Pons (tissue), 1 donor: ENCODE measurements at places on chromosomes 2 and 18.

DNA sequence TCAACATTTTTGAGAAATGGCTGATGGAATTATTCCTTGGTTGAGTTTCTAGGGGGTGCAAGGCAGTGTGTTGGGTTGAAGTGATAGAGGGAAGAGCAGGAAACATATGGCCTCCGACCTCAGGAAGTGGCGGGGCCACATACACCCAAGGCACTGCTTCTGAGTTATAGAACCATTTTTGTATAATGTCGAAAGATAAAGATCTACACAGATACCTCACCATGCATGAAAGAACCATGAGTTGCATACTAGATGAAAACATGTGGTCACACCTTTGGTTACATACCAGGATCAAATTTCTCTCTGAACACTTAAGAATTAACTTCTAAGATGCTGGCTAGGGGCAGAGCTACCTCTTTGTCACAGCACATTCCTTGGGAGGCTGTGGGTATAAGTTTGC is 23.2 kb downstream of the LAMA3 start:
- no peak for DNase-seq

DNA sequence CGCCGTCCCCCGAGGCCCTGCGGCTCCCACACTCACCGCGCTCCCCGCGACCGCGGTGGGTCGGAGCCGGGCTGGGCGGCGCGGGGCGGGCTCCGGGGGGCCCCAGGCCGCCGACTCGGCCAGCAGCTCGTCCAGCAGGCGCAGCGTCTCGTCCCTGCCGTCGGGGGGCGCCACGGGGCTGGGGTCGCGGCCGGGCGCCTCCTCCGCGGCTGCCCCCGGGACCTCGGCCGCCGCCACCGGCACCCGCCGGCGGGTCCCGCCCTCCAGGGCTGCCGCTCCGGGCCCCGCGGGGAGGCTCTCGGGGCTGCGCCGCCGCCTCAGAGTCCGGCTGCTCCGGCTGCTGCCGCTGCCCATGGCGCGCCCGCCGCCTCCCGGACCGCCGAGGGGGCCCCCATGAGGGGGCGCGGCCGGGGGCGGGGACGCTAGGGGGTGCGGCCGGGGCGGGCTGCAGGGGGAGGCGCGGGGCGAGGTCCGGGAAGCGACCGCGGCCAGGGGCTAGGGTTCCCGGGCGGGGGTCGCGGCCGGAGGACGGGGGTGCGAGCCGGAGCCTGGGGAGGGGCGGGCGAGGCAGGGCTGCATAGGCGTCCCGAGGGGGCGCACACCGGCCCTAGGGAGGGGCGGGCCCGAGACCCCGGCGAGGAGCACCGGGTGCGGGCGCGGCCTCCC is at the start of gene CYS1:
Gene CYS1, minus strand, starts transcription at position 542 of the 666 bp plus-strand sequence. Its CDS starts 188 bp downstream, at position 354.
- DNase-seq, result no peak

DNA sequence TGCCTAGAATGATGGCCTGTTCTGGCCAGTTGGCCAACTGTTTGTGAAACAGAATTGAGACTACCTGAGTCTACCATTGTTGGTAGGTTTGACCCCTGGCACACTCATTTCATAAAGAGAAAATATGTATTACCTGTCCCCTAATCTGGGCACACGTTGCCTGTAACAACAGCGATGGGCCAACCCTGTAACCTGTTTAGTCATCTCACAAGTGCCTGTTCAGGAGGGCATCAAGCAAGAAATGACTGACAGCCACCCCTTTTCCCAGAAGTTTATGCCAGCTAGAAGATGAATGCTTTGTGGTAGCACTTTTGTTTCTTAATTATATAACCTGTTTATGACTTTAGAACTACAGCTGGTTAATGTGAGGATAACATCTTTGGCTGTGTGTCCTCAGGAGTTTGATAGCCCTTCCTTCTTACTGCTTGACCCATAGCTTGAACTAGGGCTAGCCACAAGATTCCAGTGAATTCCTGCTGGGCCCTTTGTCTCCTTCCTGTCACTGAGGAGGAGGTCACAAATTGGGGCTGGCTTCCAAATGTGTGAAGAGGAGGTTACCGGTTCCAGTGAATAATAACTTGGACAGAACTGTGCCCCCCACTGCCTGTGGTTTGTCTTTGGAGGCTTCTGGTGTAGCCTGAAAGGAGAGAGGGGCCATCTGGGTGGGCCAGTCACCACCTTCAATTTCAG is 273.9 kb upstream of the EPAS1 start:
- no peak for DNase-seq

GRCh38 chr2:217880891-217881290 is 121.9 kb downstream of the TNS1 start:
- no peak for DNase-seq

DNA sequence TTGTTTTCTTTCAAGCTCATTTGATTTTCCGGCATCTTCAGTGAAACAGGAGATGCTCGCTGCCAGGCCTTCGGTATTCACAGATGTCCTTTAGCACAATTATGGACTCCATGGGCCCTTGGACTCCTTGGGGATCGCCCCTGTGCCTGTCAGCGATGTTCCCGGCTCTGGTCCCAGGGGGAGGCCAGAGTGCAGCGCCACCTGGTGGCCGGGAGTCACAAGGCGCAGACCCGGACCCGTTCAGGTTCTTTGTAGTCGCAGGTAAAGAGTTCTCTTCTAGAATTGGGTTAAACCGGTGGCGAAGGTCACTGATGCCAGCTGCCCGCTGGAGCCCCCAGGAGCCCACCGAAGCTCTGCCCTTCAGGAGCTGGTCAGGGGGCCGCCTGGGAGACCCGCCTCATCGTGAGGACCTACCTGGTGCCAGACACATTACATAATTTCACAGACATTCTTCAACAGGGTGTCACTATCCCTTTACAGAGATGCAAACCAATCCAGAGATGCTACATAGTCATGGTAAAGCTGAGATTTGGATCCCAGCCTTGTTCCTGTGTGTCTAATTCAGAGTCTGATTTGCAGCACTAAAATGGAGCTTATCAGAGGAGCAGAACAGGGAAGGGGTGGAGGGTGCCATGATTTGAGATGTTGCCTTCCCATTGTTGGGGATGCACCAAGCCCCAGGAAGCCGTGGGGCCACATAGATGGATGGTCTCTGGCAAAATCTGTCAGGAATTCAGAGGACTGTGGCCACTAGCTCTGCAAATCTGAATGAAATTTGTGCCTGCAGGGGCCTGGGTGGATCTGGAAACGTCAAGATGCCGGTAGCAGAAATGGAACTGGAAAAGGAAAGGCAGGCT is 6.0 kb upstream of the INPP5D start:
- peak; percentile 26 for DNase-seq

GRCh38 chr18:58542426-58543159 is 86.3 kb downstream of the ALPK2 start:
- no peak for DNase-seq

DNA sequence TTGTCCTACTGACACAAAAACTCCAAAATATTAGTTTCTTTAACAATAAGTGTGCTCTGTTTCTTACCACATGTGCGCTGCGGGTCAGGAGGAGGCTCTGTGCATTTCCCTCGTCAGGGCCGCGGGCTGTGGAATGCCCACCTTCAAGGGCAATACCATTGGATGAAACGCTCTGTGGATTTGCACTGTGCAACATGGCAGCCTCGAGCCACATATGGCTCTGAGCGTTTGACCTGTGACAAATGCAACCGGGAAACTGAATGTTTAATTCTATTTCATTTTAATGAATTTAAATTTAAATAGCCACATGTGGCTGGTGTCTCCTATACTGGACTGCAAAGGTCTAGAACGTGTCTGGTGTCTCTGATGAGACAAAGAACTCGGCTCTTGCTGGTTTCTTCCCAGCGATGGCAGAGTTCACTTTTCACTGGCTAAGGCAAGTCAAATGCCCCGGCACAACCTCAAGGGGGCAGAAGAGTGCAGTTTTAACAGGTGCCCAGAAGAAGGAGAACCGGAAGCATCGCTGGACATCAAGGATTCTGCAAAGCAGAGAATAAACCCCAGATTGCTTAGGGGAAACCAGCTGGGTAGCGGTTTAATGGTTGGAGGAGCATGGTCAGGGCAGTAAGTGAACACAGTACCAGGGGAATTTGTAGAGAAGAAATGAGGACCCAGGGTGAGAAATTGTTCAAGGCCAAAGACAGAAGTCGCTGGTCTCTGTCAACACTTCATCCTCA is 37.0 kb upstream of the TMEM18 start:
- DNase-seq, result peak; percentile 65

DNA sequence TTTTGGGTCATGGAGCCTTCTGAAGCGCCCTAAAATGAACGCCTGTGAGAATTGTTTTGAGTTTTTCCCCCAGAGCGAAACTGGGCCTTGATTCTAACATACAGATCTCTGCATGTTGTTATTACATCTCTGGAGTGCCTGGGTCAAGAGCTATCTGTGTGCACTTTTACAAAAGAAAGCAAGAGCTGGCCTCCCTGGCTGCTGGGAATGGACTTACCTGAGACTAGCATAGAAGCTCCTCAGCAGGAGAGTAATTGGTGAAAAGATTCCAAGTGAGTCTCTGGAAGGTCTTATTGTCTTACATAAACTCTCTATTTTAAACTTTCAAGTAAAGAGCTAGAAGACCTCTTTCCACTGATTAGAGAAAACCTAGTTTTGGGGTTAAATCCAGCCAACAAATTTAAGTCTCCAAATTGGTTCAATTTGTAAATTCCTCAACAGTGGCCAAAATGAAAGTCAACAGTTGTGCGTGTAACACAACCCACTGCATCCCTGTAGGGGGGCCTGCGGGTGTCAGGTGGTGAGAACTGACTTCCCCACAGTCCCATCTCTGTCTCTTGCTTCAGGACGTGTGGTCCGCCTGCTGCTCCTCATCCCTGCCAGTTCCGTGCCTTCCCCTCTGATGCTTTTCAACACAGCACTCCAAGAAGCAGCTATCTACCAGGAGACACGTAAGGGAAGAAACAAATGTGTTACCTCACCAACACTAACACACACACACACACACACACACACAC is 206.1 kb downstream of the SH3BP4 start:
- no peak for DNase-seq

GRCh38 chr2:67627456-67628207 is 230.5 kb downstream of the ETAA1 start:
- no peak for DNase-seq
